ENCODE measurements at places on chromosomes 5 and 9.
A peak's percentile ranks its signal among the peaks of the same experiment; 100 is the strongest.

DNA sequence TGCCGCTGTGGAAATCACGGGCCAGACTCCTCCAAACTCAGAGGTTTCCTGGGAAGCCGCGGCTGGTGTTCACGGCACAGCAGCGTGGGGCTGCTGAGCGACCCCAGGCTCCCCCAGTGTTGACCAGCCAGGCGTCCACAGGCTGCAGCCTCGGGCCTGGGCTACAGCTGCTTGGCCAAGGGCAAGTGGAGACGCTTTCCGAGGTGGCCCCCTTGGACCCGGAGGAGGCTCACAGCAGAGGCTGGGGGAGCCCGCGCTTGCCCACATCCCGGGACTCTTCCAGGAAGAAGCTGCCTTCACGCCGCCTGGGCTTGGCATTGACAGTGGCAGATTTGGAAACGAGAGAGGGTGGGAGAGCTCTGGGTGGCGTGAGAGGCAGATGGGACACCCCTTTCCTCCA, 53.1 kb upstream of the FCN2 start:
- DNase-seq: no peak

- DNase-seq: no peak
Measured at GRCh38 chr9:107172979-107173347, 110.1 kb upstream of the RAD23B start.

DNA sequence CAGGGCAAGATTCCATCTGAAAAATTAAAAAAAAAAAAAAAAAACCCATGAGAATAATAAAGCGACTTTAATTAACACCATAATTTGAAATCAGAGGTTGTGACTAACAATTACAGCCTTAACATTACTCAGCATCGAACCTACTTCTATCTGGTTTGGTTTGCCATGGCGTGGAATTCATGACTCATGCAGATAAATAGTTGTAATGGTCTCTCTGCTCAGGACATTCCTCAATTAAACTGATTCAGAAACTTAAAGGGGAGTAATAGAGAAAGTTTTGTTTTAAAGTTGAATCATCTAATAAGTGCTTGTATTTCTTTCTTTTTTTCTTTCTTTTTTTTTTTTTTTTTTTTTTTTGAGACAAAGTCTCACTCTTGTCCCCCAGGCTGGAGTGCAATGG, 135.5 kb downstream of the SPATA31D1 start:
- DNase-seq: no peak

DNA sequence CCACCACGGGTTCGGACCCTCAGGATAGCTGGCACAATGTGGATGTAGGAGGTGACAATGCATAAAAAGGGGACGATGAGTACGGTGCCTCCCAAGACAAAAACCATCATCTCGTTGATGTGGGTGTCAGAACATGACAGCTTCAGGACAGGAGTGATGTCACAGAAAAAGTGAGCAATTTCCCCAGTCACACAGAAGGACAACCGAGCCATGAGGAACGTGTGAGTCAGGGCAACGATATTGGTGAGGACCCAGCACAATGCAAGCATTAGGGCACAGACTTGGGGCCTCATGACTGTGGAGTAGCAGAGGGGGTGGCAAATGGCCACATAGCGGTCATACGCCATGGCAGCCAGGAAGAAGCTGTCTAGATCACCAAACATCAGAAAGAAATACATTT, 491 bp downstream of the OR1N1 start:
- DNase-seq: no peak

- DNase-seq: no peak
Measured at GRCh38 chr9:69874301-69875060, 53.9 kb downstream of the CFAP95 start.

DNA sequence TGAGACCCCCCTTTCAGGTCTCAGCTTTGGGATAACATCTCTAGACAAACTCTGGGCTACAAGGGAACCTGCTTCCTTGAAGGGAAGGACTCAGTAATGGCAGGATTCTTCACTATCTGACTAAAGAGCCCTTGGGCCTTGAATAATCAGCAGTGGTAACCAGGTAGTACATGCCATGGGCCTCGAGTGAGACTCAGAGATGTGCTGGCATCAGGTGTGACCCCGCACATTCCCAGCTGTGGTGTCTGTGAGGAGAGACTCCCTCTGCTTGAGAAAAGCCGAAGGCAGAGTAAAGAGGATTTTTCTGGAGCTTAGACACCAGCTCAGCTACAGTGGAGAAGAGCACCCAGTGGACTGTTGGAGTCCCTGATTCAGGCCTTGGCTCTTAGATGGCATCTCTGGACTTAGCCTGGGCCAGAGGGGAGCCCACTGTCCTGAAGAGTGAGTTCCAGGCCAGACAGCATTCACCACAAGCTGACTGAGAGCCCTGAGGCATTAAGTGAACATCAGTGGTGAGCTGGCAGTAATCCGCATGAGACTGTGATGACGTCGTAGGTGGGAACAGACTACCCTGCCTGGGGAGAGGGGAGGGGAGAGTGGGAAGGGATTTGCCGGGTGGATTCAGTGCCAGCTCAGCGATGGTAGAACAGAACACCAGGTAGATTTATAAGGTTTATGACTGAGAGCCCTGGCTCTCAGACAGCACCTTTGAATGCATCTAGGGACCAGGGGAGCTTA, 5.3 kb upstream of the ZNF782 start:
- no peak for DNase-seq

GRCh38 chr9:90868555-90868954, 66.9 kb downstream of the SYK start:
- DNase-seq: no peak

DNA sequence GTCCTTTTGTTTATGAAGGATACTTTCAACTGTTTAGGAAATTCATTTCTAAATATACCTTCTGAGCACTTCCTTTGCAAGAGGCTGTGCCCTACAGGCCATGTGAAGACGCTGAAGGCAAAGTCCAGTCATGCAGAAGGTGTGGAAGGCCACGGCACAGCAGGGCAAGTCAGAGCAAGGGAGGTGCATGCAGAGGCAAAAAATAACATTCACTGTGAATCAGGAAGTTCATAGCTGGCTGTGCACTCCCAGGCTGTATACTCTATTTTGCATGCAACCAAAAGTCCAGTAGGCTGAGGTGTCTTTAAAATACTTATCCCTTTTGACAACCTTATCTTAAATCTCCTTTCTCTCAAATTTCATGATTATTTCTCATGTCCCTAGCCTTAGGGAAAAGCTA, 50.3 kb downstream of the GNAQ start:
- DNase-seq: no peak

GRCh38 chr5:169745441-169746146, 108.5 kb downstream of the DOCK2 start:
- DNase-seq: no peak

DNA sequence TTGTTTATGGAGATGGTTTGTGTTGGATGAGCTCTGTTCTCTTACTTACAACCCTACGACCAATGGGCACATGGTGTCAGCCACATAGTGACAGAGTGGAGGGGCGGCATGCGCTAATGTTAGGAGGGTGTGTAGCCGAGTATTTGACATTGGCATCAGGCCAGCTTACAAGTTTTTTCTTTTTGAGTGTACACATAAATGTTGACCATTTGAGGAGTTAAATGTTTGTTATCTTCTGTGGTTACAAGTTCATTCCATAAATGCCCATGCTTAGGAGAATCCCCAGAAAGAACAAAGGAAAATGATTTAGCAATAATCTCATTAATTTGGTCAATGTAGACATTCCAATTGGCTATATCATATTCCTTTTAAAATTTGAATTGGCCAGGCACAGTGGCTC, 180.1 kb upstream of the ELL2 start:
- DNase-seq: no peak

DNA sequence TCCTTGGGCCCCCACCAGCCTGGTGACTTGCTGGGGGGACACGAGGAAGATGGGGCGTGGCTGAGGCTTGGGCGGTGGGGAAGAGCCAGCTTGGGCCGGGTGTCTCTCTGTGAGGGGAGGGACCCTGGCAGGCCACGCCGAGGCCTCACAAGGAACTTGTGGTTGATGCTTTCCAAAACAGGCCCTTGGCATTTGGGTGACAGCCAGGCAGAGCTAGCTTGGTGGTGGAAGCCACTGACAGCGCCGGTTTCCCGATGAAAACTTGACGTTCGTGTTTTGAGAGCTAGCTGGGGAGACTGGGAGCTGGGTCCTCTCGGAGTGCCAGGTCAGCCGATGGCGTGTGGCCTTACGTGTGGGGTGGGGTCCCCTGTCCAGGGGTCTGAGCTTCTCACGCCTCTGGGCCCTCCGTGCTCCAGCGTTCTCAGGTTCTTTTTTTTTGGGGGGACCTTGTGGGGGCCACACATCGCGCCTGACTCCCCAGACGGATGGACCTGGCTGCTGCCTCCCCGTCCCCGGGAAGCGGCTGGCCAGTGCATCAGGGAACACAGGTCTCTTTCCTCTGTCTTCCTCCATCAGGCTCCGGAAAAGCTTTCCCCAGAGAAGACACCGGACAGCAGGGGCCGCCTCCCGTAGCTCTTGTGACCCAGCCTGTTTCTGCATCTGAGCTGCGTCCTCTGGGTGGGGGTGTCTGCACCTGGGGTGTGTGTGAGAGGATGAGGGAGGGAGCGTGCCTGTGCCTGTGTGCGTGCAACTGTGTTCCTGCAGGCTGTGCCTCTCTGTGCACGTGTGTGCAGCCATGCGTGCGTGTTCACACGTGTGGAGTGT, 129.3 kb upstream of the LPCAT1 start:
- peak; percentile 49 for DNase-seq

DNA sequence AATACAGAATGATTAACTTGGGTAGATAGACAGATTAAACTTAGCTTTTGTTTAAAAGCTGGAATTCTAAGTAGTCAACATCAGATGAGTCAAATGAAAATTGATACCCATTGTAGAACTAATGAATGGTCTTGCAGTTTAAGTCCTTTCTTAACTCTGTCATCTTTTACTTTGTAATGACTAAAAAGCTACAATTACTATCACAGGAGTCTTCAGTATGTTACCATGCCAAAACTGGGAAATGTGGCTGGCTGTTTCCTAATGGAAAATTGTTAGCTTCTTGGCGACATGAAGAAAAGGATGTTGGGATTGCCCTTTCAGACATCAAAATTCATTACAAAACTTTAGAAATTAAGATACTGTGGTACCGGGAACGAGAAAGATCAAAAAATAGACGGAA, 20.2 kb upstream of the ANXA1 start:
- no peak for DNase-seq

DNA sequence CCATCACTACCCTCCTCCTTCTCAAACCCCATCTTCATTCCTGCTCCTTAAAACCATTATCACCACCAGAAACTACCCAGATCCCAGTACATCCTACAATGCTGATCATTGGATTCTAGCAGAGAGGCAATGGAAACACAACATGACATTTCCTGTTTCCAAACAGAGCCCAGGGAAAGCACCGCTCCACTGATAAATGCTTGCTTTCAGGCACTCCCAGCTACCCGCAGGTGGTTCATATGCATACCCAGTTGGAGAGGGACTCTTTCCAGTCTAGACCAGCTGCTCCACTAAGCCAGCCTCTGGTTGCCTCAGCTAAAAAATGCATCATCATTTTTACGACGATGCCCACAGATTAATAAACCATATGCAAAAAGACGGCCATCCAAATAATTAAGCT, 39.2 kb upstream of the ACO1 start:
- DNase-seq: no peak

DNA sequence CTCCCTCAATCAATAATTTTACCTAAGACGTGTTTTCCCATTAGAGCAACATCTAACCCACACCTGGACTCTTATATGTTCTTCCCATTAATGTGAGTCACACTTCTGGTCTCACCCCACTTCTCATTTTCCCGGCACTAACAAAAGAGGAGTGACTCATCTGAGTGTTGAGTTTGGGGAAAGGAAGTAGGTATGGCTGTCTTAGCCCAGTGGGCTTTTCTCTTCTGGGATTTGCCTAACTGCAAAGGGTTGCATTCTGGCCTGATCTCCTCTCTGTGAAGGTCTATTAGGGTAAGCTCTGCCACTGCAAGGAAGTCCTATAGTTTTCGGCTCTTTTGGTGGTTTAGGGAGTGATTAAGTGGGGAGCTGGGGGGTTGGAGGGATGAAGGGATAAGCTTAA, 195.6 kb downstream of the KIAA0825 start:
- DNase-seq: no peak

DNA sequence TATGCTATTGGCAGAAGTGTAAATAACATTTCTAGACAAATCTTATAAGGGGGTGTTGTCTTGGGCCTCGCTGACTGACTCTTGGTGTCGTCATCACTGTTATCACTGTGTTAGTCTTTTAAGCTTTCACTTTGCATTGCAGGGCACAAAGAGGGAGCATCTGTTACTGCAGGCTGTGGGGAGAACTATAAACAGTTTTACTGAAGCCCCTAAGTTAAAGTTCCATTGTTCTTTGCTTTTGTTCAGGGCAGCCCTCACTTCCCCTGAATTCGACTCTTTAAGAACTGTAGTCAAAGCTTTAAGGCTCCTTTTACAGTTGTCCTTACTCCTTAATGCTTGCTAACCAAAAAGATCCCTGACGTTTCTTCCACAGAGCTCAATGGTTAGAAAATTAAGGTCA, 605.0 kb downstream of the RAB3C start:
- no peak for DNase-seq

GRCh38 chr9:131398204-131398603, 4.3 kb downstream of the PRRC2B start:
- DNase-seq: no peak

GRCh38 chr5:179599973-179600372, 23.5 kb downstream of the HNRNPH1 start:
- DNase-seq: no peak

DNA sequence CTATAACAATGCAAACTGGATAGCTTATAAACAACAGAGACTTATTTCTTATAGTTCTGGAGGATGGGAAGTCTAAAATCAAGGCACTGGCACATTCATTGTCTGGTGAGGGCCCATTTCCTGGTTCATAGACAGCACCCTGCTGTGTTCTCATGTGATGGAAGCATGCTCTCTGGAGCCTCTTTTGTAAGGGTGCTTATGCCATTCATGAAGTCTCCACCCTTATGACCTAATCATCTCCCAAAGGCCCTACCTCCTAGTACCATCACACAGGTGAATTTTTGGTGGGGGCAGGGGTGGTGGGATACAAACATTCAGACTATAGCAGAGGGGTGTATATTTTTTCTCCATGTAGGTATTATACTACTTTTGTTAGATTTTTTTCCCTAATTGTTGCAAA, 92.4 kb downstream of the UNC13B start:
- DNase-seq: no peak

GRCh38 chr9:86177995-86178394, 78.6 kb upstream of the GOLM1 start:
- DNase-seq: no peak
